ENCODE measurements at places on chromosomes 1 and 21.

- no peak for DNase-seq
These were observed 32.5 kb upstream of the DMBX1 start for GRCh38 chr1:46457178-46457577.

DNA sequence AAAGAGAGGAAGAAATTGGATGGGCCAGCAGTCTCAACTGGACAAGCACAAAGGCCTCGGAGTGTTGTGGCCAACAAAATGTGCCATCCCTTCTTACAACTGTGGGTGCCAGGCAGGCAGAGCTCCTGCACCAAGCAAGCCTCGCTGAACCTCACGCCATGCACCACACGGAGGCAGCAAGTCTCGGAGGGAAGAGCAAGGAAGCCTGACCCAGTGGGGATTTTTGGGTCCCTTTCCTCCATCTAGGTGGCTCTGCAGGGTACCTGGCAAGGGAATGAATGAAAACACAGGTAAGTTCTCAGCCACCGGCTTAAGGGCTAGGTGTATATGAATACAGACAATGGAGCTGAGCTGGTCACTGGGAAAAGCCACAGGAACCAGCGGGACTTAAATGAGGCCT is 40.8 kb downstream of the HSD3B1 start:
- no peak for DNase-seq

DNA sequence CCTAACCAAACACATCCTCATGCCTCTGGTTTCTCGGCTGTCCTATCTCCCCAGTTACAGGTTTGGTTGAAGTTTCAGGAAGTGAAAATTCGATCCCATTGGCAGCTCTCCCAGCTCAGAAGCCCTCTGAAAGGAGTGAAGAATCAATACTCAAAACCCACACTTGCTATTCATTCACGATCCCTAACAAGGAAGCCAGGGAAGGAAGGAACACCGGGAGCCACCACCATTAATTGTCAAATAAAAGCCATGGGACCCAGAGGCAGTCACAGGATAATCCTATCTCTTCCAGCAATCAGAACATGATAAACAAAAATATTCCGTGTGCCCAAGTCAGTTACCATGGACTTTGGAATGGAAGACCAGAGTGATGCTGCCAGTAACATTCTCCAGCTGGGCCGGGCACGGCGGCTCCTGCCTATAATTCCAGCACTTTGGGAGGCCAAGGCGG is 7.0 kb downstream of the TMPRSS2 start:
- no peak for DNase-seq

- no peak for DNase-seq
These were observed 79.7 kb upstream of the RAB4A start for GRCh38 chr1:229191066-229191674.

- peak; percentile 67 for DNase-seq
These were observed 60.9 kb downstream of the IL23R start for GRCh38 chr1:67227196-67227595.

DNA sequence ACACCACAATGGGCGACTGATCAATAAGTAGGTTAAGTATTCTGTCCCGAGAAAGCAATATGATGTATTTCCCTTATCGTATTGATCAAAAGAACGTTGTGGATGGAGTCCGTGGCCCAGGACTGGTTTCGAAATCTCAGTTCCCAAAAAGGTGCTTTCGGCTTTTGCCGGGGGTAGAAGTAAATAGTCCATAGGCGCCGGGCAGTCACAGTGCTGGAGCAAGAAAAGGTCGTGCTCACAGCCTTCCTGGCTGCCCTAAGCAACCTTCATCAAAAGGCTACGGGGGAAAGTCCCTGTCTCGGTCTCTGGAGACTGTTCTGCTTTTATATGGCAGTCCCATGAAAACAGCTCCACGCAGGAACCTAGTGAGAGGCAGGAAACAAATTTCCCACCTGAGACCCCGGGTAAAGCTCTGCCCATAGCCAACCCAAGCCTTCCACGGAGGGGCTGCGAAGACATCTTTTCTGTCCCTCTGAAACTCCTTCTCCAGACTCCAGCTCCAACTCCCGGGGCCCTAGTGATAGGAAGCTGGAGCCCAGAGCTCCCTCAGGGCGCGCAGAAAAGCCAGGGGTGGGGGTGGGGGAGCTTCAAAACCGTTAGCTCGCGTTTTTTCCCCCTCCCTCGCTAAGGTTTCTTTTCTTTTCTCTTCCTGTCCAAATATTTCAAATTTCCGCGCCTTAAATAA is 7.0 kb downstream of the CDKN2C start:
- DNase-seq: no peak

DNA sequence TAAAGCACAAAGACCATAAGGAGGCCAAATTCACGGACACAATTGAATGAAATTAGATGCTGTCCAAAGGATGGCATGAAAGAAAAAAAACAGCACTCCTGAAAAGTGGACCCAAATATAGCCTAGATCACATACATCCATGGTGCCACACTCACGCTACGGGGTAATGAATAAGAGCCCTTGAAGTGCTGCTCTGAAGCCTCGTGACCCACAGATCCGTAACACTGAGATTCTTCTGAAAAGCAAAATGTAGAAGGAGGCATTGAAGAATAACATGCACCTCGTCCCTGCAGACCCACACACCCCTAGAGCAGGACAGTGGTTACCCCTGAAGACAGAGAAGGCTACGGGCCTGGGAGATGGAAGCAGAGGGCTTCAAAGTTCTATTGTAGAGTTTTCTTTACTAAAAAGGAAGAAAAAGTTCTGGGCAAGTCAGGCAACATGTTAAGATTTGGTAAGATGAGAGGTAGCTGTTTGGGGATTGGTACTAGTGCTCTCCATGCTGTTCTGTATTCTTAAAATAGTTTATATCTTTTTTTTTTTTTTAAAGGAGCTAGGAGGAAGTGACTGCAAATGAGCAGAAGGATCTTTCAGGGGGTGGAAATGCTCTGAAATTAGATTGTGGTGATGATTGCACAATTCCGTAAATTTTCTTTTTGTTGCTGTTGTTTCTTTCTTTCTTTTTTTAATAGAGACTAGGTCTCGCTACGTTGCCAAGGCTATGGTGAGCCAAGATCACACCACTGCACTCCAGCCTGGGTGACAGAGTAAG is 4.1 kb upstream of the ITGB2 start:
- peak; percentile 46 for DNase-seq

DNA sequence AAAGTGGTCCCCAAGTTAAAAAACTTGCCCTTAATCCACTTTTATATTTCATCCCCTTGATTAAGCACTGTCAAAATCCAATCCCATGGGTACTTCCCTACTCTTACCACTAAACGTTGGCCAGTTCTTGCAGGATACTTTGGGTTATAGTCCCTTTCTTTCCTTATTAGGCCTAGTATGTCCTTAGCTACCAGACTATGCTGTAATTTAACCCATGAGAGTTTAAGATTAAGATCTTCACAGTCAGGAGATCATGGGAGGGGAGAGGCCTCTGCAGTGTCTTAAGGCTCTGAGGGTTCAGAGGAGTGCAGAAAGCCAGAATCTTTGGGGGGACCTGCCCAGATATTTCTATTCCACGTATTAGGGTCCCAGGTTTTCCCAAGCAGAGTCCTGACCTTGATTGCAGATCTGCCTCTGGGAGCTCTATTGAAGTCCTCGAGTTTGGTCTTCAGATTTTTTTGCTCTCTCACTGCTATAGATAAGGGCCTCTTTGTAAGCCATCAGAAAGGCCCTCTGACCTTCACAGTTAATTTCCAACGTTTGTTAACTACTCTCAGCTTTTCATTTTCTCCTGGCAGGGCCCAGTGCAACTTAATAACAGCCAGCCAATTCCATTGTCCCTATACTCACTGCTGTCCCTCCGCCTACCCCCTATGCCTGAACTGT is 9.0 kb upstream of the CGN start:
- no peak for DNase-seq

DNA sequence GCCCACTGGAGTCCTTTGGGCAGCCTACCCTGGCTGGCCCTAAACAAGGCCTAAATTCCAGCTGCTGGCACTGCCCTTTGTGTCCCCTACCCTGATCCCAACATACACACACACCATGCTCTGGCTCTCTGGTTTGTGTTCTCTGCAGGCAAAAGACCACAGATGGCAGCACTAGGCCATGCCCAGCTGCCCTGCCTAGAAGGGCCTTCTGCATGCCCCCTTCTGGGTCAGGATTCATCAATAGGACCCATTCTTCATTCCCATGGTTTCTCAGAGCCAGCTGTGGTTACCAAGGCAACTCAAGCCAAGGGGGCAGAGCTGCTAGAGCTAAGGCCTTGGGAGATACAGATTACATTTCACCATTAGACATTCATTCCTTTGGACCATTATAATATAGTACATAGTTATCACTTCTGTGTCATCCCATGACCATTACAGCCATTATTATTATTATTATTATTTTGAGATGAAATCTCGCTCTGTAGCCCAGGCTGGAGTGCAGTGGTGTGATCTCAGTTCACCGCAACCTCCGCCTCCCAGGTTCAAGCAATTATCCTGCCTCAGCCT is 17.5 kb downstream of the ASAP3 start:
- no peak for DNase-seq

GRCh38 chr1:32715901-32716311 is 13.3 kb upstream of the SYNC start:
- DNase-seq: no peak

GRCh38 chr1:45543581-45544417 is 6.8 kb upstream of the AKR1A1 start:
- no peak for DNase-seq

DNA sequence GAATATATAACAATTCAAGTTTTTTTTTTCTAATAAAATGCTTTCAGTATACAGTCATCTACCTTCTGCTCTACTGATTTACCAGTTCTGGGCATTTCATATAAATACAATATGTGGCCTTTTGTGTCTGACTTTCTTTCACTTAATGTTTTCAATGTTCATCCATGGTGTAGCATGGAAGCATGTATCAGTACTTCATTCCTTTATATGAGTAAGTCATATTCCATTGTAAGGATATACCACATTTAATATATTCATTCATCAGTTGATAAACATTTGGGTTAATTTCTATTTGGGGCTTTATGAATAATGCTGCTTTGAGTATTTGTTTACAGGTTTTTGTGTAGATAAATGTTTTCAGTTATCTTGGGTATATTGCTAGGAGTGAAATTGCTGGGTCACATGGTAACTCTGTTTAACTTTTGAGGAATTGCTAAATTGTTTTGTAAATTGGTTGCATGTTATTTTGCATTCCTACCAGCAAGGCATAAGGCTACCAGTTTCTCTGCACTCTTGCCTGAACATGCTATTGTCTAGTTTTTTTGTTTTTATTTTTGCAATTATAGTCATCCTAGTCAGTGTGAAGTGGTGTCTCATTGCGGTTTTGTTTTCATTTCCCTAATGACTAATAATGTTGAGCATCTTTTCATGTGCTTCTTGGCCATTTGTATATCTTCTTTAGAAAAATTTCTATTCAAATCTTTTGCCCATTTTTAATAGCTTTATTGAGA is 206.1 kb downstream of the TM2D1 start:
- no peak for DNase-seq

- DNase-seq: no peak
These were observed 6.6 kb upstream of the C1orf174 start for GRCh38 chr1:3906672-3907020.

DNA sequence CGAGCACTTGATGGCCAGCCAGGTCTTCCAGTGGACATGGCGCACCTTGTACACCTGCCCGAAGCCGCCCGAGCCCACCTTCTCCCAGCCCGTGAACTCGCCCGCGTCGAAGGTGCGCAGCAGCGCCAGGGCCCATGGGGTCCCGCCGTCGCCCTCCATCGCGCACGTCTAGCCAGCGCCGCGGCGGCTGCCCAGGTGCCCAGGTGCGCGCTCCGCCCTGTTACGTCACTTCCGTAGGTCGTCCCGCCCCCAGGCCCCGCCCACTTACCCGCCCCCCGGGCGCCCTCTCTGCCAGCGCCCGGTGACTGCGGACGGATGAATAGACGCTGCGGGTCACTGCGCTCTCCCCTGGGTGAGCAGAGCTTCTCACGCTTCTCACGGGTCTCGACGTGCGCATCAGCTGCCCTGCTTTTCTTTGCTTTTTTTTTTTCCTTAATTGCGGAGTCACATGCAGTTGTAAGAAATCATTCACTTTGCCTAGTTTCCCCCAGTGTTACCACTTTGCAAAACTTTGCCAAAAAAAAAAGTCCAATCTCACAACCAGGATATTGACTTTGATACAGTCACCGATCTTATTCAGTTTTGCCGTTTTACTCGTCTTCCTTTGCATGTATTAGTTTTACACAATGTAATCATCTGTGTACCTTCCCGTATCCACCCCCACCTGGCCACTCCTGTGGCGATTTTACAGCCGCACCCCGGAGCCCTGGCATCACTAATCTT is at the start of gene RIPK4:
Gene RIPK4, minus strand, starts transcription at position 170 of the 723 bp plus-strand sequence. Its CDS starts 11 bp downstream, at position 159.
- no peak for DNase-seq

GRCh38 chr1:21651214-21652042 is 17.7 kb downstream of the RAP1GAP start:
- DNase-seq: no peak

DNA sequence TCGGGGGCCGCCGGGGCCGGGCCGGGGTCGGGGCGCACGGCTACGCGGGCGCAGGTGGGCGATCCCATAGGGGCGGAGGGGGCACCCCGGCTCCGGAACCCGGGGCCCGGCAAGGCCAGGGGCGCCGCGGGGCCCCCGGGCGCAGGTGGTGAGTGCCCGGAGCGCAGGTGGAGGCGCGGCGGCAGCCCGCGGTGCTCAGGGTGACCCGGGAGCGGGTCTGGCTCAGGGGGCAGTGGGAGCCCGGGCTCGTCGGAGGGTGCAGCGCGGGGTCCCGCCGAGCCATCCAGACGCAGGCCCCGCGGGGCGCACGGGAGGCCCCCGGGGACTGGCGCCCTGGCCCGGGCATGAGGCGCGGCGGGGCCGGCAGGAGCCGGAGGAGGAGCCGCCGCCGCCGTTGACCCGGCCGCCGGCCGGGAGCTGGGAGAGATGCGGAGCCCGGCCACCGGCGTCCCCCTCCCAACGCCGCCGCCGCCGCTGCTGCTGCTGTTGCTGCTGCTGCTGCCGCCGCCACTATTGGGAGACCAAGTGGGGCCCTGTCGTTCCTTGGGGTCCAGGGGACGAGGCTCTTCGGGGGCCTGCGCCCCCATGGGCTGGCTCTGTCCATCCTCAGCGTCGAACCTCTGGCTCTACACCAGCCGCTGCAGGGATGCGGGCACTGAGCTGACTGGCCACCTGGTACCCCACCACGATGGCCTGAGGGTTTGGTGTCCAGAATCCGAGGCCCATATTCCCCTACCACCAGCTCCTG is 489 bp downstream of the CELSR2 start:
- no peak for DNase-seq

DNA sequence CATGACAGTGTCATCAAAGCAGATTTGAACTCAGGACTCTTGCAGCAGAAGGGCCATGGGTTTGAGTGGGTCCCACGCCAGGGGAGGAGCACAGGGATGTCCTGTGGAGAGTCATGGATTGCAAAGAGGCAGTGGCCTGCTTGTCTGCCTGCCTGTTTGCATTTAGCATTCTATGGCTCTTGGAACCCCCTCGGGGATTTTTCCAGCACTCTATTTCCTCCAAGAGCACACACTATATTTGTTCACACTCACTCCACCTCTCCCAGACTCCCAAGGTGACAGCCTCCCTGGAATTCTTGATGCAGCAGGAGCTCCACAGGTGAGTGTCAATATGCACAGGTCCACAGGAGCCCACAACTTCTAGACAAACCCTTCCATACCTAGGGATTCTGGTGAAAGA is 73.1 kb upstream of the LRRN2 start:
- no peak for DNase-seq

DNA sequence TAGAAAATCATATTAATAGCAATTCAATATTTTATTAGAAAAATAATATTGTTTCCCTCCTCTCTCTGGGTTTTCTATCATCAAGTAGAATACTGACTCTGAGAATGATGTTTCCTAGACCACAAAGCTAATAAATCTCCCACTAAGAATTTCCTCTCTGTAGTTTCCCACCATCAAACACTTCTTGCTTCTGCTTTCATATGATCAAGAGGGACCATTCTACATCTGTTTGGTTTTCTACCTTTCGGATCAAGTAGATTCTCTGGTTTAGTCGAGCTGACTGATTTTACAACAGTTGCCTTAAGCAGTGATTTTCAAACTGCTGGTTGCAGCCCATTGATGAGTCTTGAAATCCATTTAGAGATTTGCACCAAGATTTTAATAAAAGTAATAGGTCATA is 240.2 kb upstream of the PTBP2 start:
- no peak for DNase-seq
